SW480 (cell line): ENCODE measurements at places on chromosomes 12 and 14.
A peak's percentile ranks its signal among the peaks of the same experiment; 100 is the strongest.

DNA sequence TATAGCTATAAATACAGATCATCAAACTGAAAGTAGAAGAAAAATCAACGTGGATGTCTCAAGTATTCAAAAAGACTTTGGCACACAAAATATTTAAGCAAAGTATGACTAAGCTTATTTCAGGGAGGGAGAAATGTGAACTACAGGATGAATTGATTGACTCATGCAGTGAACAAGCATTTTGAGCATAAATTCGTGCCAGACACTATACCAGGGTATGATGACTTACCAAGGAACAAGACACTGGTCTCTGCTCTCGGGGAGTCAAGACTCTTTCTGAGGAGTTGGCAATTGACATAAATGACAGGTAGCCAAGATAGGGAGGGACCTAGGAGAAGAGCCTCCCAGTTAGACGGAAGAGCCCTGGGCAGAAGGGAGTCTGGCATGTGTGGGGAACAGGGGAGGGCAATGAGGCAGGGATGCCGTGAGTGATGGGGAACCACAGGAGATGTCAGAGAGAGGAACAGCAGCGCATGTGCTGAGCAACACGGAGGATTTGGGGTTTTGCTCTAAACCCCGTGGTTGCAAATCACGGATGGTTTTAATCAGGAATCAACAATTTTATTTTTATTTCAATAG, 115.2 kb downstream of the TMEM132D start:
- DNase-seq: no peak

- peak; percentile 39 for DNase-seq
Observed at GRCh38 chr12:48826209-48826855, 8.0 kb downstream of the CACNB3 start.

- no peak for DNase-seq
Observed at GRCh38 chr12:68393417-68393816, 61.3 kb upstream of the MDM1 start.

DNA sequence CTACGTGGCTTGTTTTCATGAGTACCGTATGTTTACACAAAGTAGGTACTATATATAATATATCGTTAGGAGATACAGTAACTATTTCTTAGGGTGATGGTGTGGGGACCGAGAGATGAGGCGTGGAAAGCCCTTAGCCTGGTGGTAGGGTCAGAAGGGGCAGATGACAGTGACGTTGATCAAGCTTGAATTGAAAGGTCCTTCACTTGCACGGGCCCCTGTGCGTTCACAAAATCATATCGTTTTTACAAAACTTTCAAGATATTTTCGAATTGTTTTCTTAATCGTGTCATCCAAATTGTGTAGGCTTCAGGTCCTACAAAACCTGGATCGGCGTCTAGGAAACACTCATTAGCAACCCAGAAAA, 881 bp upstream of the SOS2 start:
- no peak for DNase-seq

- no peak for DNase-seq
Observed at GRCh38 chr12:111068290-111068689, 147.9 kb upstream of the MYL2 start.

GRCh38 chr14:81990312-81990761, 456.7 kb upstream of the SEL1L start:
- DNase-seq: peak; percentile 32

GRCh38 chr14:99889268-99889667, 96.1 kb downstream of the EML1 start:
- no peak for DNase-seq

DNA sequence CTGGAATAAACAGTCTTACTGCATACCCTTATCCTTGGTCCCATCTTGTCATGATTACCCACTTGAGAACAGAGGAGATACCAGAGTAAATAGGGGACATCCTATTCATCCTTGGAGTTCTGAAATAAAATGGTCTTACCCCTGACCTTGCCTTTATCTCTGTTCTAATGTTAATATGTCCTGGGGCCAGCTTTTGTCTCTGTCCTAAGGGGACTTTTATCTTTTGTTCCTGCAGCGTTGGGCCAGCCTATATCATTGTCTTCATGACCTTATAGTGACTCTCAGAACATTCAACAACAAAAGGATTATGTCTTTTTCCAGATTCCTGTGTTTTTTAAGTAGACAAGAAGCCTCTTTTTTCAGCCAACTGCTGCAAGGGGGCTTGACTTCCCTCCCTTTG, 1057.5 kb downstream of the LRFN5 start:
- DNase-seq: no peak

- no peak for DNase-seq
Observed at GRCh38 chr12:122026706-122027333, 5.1 kb downstream of the BCL7A start.

DNA sequence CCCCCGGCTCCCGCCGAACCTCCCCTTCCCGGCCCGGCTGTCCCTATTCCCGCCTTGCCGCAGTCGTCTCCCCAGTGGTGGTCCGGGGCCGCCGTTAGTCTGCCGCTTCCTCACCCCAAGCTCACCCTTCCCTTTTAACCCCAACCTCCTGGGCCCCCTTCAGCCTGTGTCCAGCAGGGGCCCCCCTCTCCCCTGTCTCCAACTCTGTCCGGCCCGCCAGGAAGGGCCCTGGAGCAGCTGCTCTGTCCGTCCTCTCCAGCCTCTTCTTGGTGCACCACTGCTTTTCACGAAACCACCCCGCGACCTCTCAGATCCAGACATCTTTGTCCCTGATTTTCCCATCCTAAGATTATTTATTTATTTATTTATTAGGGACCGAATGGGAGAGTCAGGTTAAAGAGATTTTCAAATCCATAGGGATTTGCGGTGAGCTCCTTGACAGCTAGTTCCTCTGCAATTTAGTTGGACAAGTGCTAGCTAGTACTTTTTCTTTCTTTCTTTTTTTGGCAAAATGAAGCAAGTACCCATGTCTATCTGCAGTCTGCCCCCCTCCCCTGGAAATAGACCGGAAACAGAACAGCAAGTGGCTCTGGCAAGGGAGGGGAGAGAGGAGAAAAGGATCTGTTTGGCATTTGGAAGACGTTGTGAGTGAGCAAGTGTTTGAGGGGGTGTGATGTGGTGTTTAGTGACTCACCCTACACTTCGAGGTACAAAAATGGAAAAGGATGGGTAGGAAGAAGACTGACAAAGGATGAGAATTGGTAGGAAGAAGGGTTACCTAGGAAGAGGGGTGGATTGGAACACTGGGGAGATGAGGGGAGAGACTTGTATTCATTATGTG, 632 bp downstream of the UBR7 start:
- peak; percentile 66 for DNase-seq

DNA sequence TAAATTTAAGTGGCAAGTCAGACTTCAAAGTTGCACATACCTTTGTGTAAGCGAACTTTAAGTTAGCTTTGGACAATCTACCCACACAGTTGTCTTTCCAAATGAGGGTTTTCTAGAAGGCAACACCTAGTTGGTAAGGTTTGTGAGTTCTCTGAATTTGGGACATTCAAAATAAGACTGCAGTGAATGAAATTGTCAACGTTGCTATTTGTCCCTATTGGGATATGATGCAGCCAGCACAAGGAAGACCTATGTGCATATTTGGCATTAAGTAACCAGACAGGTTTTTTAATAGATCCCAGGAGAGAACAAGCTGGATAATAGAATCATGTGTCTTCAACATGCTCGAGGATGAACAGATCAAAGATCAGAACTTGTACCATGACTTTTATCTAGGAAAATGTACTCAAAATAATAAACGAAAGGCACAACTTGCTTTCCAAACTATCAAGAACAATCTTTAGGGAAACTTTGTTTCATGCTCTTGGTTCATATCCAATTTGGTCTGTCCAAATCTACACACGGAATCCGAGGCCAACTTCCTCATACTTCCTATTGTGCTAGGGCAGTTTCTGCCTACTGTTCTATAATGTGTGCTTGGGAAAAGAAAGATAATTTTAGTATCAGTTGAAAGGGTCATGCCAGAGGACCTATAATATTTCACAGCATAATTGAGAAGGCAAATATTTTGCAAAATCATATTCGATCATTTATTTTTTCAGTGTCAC, 284.2 kb upstream of the SOX5 start:
- DNase-seq: no peak

GRCh38 chr14:38618514-38618913, 362.6 kb upstream of the CLEC14A start:
- no peak for DNase-seq

- DNase-seq: no peak
Observed at GRCh38 chr14:68571114-68571591, 221.7 kb downstream of the ZFP36L1 start.

DNA sequence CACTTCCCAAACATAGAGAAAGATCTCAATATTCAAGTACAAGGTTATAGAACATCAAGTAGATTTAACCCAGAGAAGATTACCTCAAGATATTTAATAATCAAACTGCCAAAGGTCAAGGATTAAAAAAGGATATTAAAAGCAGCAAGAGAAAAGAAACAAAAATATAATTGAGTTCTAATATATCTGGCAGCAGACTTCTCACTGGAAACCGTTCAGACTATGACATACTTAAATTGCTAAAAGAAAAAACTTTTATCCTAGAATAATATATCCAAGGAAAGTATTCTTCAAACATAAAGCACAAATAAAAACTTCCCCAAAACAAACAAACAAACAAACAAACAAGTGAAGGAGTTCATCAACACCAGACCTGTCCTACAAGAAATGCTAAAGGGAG, 92.4 kb downstream of the FSCB start:
- DNase-seq: no peak

DNA sequence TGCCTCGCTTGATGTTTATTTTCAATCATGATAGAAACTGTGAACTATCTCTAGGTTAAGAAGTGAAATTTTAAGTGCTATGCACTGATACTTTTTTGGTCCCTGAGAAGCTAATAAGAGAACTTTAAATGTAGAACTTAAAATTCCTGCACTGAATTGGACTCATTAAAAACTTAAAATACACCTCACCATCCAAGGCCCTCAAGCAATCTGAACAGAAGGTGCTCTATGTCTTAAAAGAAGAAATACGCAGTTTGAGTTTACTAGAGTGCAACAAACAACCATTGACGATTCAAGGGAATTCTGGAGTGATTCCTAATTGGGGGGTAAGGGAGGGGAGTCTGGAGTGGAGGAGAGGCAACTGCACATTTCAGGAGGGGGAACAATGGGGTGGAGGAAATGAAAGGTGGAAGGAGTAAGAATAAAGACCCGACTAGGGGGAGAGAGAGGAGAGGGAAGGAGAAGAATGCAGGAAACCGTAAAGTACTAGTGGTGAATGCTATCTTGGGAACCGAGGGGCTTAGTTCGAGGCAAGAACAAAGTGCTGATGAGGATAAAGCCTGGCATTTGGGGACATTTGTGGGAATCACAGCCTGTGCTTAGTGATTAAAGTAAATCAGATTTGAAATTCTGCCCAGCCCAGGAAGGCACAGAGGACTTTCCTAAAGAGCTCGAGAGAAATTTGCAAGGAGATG, 389.7 kb downstream of the AACS start:
- DNase-seq: no peak
